ENCODE measurements at places on chromosomes 5 and 9. TPM values are rescaled to one million over a fixed set of nuclear protein-coding genes. Genes with fewer than 3 reads are reported as not detected.

GRCh38 chr5:17329571-17329970 is 112.1 kb downstream of the BASP1 start:
- no peaks in the 10 kb centered on the region for H3K27me3 ChIP-seq
- peaks cover 5% of the 10 kb centered on the region for H3K36me3 ChIP-seq
- H3K4me1 ChIP-seq: peaks cover 28% of the 10 kb centered on the region
- no peak overlapping the region for H3K4me3 ChIP-seq
- no peak for DNase-seq
- no peak overlapping the region for H3K27ac ChIP-seq

DNA sequence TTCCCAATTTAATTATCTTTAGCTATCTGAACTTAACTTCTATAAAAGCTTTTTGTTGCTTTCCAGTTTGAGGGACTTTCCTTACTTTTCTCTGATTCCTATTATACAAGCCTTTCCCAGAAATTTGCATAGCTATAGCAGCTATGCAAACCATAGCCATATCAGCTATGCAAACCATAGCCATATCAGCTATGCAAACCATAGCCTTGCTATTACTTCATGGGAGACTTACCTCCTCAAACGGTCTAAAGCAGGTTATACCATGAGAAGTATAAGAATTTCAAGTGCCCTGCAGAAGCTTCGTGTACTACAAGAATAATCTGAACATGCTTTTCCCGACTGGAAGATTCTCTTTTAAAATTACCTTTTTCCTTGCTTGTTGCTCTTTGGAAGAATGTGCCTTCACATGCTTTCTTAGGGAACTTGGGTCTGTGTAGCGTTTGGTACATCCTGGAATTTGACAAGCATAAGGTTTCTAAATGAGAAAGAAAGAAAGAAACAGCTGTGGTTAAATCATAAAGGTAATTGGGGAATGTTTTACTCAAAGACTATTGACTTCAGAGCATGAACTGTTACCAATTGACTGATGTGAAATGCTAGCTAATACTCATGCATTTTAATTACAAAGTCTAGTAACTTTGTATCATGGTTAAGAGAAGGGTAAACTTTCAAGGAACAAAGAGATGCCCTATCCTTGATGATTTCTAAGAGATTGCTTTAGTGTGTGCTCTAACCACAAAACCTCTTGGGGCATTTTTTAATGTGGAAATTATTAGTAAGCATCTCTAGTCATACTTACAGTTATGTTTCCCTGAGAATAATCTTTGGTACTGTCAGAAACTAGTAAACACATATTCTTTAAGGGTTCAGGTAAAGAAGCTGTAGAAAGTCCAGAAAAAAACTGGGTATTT is 367.6 kb downstream of the GLIS3 start:
- no peak overlapping the region for H3K4me3 ChIP-seq
- no peak for DNase-seq
- peaks cover 4% of the 10 kb centered on the region for H3K27me3 ChIP-seq

DNA sequence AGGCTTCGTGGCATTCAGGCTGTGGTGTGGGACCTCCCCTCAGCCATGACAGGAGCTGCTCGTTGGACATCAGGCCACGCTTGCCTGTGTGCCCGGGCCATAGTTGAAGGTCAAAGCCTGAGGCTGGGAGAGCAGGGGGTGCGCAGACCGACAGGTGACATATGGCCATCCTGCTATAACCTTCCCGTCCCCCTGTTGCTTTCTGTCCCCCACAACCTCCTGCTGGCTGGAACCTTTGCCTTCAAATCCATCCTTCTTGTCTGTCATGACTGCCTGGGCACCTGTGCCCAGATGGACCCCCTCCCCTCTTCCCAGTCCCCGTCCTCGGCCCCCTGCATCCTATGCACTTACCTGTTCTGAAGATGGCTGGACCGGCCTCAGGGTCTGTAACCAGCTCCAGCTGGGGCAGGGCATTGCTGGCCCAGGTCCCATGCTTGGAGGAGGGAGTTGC is 83.2 kb downstream of the WNK2 start:
- H3K27me3 ChIP-seq: no peaks in the 10 kb centered on the region
- peaks cover 26% of the 10 kb centered on the region for H3K36me3 ChIP-seq
- H3K27ac ChIP-seq: no peak overlapping the region
- no peaks in the 10 kb centered on the region for H3K4me1 ChIP-seq
- H3K4me3 ChIP-seq: no peak overlapping the region

DNA sequence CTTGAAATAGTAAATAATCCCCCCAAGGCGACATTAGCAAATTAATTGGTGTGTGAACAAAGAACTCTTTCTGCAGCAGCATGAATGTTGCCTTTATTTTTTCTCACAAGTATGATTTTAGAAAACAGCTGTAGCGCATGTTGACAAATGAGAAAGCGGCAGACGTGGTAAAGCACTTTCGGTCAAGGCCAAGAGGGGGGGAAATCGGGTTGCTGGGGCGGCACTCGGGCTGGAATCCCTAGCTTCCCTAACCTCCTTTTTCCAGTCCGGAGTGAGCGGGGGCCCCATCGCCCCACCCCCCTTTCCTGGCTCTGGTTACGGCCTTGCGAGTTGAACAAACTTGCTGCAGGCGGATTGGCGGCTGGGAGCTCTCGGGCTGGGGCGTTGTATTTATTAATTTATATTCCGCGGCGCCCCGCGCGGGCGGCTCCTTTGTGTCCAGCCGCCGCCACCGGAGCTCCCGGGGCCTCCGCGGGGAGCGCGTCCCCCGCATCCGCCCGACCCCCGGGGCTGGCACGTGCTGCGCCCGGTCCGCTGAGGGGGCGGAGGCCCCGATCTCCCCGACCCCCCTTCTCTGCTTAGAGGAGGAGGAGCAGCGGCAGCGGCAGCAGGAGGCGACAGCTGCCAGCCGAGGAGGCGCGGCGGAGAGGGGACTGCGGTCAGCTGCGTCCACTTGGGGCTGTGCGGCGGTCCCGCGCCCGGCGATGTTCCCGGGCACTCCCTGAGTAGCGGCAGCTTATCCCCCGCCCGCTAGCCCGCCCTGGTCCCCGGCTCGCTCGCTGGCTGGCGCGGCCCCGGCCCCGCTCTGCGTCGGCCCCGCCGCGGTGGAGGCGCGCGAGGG is at the start of gene RHOBTB3:
RHOBTB3 (plus strand) TSS at position 607 of the 841 bp plus-strand sequence. CDS start 347 bp downstream, outside the sequence.
- peak within 1 kb of the TSS; percentile 98 for H3K27ac ChIP-seq
- no peaks in the 10 kb centered on the region for H3K27me3 ChIP-seq
- H3K4me3 ChIP-seq: peak within 1 kb of the TSS; percentile 87
- no peaks in the 10 kb centered on the region for H3K36me3 ChIP-seq

DNA sequence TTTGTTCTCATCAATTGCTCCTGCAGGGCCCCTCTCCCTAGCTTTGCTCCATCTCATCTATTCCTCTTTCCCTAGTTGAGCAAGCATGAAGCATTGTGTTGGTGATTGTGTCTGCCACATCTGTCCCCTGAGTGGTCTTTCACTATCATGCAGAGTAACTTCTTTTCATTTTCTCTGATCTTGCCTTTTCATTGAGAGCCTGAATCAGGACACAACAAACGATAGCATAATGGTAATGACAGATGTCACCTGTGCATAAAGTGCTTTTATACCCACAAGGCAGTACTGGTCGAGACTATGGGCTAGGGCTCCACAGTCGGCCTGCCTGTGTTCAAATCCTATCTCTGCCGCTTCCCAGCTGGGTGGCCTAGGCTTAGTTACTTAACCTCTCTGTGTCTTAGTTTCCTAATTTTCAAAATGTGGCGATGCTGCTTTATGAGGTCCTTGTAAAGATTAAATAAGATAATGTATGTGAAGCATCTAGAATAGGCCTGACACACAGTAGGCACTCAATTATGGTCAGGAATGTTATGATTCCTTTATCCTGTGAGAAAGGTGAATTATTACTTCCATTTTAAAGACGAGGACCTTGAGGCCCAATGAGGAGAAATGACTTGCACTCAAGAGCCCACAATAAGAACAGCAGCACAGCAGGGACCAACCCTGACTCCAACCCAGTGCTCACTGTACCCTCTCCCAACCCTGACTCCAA is 137.1 kb upstream of the ZNF618 start:
- H3K4me3 ChIP-seq: no peak overlapping the region
- H3K27me3 ChIP-seq: peaks cover 8% of the 10 kb centered on the region
- no peaks in the 10 kb centered on the region for H3K36me3 ChIP-seq
- H3K27ac ChIP-seq: no peak overlapping the region

DNA sequence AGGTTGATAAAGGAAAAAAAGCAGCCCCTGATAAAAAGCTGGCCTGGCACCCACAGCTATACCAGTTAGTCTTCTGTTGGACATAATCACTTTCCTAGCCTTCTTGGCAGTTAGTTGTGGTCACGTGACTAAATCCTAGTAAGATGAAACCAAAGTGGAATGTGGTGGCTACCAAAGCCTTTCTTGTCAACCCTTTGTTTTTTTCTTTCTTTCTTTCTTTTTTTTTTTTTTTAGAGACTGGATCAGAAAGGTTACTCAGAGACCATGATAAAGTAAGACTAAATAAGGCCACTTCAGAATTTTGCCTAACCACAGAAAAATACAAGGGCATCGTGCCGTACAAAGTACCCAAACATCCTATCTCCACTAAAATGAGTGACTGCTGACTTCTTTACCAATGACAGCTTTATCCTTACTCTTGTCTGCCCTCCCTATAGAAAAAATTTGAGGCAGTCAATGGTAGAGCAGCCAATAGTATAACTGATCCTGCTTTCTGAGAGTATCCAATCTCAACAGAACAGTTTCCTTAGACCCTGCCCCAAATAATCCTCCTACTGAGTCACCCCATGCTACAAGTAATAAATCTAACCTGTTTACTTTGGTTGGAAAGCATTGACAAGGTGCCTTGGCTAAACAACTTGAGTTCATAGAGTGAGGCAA is 14.2 kb upstream of the KIF27 start:
- no peak overlapping the region for H3K4me3 ChIP-seq
- H3K4me1 ChIP-seq: peaks cover 19% of the 10 kb centered on the region
- H3K27ac ChIP-seq: peak overlapping the region; percentile 36
- H3K27me3 ChIP-seq: no peaks in the 10 kb centered on the region
- peaks cover 3% of the 10 kb centered on the region for H3K36me3 ChIP-seq

- H3K4me1 ChIP-seq: peaks cover 19% of the 10 kb centered on the region
- H3K27me3 ChIP-seq: no peaks in the 10 kb centered on the region
- peaks cover 7% of the 10 kb centered on the region for H3K36me3 ChIP-seq
- H3K27ac ChIP-seq: peak overlapping the region; percentile 98
- peak; percentile 53 for DNase-seq
These were observed 6.3 kb downstream of the SPTAN1 start for GRCh38 chr9:128558431-128559310.

DNA sequence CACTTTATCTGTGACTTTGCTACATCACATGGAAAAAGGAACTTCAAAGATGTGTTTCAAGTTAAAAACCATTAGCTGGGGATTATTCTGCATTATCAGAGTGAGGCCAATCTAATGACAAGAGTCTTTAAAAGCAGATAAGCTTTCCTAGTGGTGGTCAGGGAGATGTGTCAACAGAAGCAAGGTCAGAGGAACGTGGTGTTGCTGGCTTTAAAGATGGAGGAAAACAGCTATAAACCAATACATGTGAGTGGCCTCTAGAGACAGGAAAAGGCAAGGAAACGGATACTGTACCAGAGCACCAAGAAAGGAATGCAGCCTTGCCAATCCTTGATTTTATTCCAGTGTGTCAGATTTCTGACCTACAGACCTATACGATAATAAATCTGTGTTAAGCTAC is 204.2 kb downstream of the TAF11L14 start:
- H3K27ac ChIP-seq: no peak overlapping the region
- H3K36me3 ChIP-seq: peaks cover 18% of the 10 kb centered on the region
- peaks cover 16% of the 10 kb centered on the region for H3K4me1 ChIP-seq
- DNase-seq: no peak
- no peak overlapping the region for H3K4me3 ChIP-seq
- no peaks in the 10 kb centered on the region for H3K27me3 ChIP-seq

DNA sequence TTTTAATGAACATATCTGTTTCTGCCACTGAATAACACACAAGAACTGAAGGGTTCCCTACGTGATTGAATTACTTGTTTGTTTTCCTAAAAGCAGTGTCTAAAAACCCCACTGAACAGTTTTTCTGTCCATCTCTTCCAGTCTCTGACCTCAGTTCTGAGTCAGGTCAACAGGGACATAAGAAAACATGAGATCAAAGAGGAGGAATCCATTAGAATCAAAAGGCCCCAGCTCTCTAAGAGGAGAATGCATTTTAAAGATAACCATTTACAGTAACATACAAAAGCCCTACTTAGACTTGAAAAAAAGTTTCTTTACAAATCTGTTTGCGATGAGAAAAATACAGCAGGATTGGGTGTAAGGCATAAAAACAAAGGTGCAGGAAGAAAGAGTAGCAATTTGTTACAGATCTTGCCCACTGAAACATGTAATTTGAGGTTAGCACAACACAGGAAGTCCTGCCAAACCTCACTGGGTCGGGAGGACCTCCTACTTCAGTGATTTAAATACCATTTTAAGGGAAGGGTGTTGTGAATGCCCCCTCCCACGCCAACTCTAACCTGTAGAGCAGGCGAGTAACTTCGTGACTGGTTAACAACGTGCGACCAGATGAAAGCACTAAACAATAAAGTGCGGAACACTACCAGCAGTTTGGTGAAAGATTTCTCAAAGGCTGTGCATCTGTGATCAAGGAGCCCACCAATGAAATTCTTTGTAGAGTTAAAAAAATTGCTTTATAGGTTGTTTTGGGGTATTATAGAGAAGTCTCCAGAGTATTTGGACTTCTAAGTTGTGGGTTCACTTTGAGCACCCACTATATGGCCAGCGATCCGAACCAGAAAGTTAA is 1.3 kb downstream of the QSOX2 start:
- no peak for DNase-seq
- H3K27me3 ChIP-seq: no peaks in the 10 kb centered on the region
- peaks cover 27% of the 10 kb centered on the region for H3K4me1 ChIP-seq
- peak overlapping the region; percentile 78 for H3K4me3 ChIP-seq
- no peaks in the 10 kb centered on the region for H3K36me3 ChIP-seq

DNA sequence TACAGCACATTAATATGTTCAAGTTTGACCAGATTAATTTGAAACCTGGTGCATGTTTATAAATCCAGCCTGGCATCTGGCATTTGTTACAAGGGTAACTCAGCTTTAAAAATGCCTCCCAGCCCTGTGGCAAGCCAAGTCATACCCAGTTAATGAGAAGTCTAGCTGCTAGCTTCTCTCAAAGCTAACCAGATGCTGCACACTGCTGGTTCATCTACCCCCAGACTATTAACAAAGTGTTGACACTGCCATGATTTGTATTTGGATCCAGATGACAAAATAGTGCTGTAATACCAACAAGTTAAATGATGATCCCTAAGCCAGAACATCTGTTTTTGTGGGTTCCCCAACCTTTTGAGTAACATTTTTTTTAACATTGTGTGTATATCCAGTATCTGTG is 573.7 kb upstream of the DAB2 start:
- no peak overlapping the region for H3K4me3 ChIP-seq
- no peak for DNase-seq
- H3K27ac ChIP-seq: no peak overlapping the region
- no peaks in the 10 kb centered on the region for H3K4me1 ChIP-seq

GRCh38 chr9:9489183-9489582 is 1123.6 kb downstream of the PTPRD start:
- H3K27ac ChIP-seq: no peak overlapping the region
- no peaks in the 10 kb centered on the region for H3K4me1 ChIP-seq
- peaks cover 1% of the 10 kb centered on the region for H3K36me3 ChIP-seq
- no peak for DNase-seq

DNA sequence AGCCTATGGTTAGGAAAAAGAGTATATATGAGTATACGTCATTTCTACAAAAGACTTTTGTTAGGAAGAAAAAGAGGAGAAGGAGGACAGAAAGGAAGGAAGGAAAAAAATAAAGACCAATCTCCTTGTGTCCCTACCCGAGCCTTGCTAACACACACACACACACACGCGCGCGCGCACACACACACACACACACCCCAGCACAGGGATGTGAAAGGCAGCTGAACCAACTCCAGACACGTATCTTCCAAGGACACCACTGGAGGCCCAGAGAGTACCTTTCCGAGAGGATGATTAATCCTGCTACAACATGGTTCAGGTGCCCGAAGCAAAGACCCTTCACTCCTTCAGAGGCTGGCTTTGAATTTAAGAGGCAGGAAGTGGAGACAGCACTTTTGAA is 56.9 kb upstream of the GALNT10 start:
- no peak overlapping the region for H3K27ac ChIP-seq

TENT4A gene
- 46.3 TPM for total RNA-seq

COL27A1 gene
- 138 TPM for total RNA-seq

SH3TC2 gene
- 6.8 TPM for total RNA-seq

CBY3 gene
- total RNA-seq: not detected

INSL4 gene
- not detected for total RNA-seq

Measured in mesothelial cell of epicardium (in vitro differentiated cells).